Lung (tissue), 17 donors: ENCODE measurements at places on chromosomes 5 and 9.

- H3K27ac ChIP-seq = no peak overlapping the region
- no peaks in the 10 kb centered on the region for H3K27me3 ChIP-seq
- peak; percentile 44 for DNase-seq
- no peak overlapping the region for H3K4me3 ChIP-seq
Observed at GRCh38 chr5:169763376-169764017, 126.4 kb downstream of the DOCK2 start.

- no peak overlapping the region for H3K27ac ChIP-seq
- no peaks in the 10 kb centered on the region for H3K36me3 ChIP-seq
- DNase-seq = no peak
- no peaks in the 10 kb centered on the region for H3K27me3 ChIP-seq
- no peak overlapping the region for H3K4me3 ChIP-seq
Observed at GRCh38 chr9:112034216-112034611, 137.6 kb downstream of the UGCG start.

GRCh38 chr9:87696641-87697040 lies 29.3 kb upstream of the CTSL start:
- no peak overlapping the region for H3K27ac ChIP-seq
- H3K27me3 ChIP-seq = no peaks in the 10 kb centered on the region
- DNase-seq = no peak
- H3K36me3 ChIP-seq = peaks cover 51% of the 10 kb centered on the region
- peaks cover 3% of the 10 kb centered on the region for H3K4me1 ChIP-seq

GRCh38 chr9:113558632-113559502 lies 95.3 kb downstream of the RGS3 start:
- peak; percentile 79 for DNase-seq
- no peak overlapping the region for H3K4me3 ChIP-seq
- H3K36me3 ChIP-seq = no peaks in the 10 kb centered on the region
- peaks cover 13% of the 10 kb centered on the region for H3K4me1 ChIP-seq

DNA sequence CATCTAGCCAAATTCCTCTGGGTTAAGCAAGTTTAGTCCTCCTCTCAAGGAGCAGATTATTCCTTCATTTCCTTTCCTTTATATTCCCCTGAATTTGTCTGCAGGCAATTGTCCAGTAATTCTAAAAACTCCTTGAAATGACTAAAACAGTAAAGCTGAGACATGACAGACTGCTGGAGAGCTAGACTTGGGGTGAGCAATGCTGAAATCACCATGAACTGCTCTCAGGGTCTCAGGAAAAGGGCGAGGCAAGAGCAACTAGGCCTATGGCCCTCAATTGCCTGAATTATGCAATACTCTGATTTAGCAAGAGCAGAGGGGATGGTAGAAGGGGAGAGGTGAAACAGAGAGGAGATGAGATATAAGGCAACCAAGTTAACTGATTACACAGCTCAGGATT lies 172.9 kb upstream of the NREP start:
- H3K27me3 ChIP-seq = no peaks in the 10 kb centered on the region
- H3K4me1 ChIP-seq = no peaks in the 10 kb centered on the region
- no peak overlapping the region for H3K27ac ChIP-seq
- DNase-seq = no peak

GRCh38 chr9:75229605-75230332 lies 141.5 kb downstream of the OSTF1 start:
- peaks cover 4% of the 10 kb centered on the region for H3K36me3 ChIP-seq
- no peak overlapping the region for H3K27ac ChIP-seq
- H3K27me3 ChIP-seq = no peaks in the 10 kb centered on the region
- no peaks in the 10 kb centered on the region for H3K4me1 ChIP-seq

DNA sequence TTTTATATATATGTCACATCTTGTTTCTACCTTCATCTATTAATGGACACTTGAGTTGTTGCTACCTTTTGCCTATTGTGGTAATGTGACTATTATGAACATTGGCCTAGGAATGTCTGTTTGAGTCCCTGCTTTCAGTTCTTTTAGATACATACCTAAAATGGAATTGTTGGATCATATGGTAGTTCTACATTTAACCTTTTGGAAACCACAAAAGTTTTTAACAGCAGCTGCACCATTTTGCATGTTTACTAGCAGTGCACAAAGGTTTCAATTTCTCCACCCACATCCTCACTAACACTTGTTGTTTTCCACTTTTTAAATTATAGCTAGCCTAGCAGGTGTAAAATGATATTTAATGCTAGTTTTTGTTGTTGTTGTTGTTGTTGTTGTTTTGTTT lies 88.4 kb downstream of the GALNT10 start:
- no peak overlapping the region for H3K4me3 ChIP-seq
- H3K27me3 ChIP-seq = no peaks in the 10 kb centered on the region
- no peaks in the 10 kb centered on the region for H3K36me3 ChIP-seq

DNA sequence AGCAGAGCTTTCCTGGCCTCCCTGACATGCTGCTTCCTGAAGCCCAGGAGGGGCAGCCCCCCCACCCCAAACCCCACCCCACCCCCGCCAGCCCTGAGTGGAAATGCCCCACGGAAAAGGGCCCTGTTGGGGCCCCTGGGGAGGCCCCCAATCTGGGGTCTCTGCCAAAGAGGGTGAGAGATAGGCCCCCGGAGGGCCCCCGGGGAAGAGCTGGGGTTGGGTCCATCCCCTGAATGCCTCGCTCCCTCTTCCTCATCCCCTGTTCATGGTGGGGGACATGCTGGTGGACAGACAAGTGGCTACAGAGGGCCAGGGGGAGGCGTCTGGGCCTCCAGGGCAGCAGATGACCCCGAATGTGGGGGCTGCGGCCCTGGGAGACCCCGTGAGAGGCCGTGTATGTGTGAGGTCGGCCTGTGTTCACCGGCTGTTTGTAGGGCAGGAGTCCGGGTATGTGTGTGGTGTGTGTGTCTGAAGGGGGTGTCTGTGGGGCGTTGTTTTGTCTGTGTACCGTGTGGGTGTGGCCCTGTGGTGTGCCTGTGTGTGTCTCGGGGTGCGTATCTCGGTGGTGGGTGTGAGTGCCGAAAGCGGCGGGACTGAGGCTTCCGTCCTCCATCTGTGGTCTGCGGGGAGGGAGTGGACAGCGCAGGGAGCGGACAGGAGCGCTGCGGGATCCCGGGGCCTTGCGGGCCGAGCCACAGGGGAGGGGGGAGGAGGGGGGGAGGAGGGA lies 11.3 kb downstream of the C9orf50 start:
- peak; percentile 52 for DNase-seq
- H3K27me3 ChIP-seq = no peaks in the 10 kb centered on the region
- H3K4me1 ChIP-seq = no peaks in the 10 kb centered on the region
- no peak overlapping the region for H3K4me3 ChIP-seq
- no peaks in the 10 kb centered on the region for H3K36me3 ChIP-seq

- no peak overlapping the region for H3K27ac ChIP-seq
- H3K27me3 ChIP-seq = no peaks in the 10 kb centered on the region
- no peak for DNase-seq
- peaks cover 8% of the 10 kb centered on the region for H3K4me1 ChIP-seq
- H3K4me3 ChIP-seq = peak overlapping the region; percentile 82
Observed at GRCh38 chr9:37801959-37802711, 1.5 kb downstream of the DCAF10 start.

DNA sequence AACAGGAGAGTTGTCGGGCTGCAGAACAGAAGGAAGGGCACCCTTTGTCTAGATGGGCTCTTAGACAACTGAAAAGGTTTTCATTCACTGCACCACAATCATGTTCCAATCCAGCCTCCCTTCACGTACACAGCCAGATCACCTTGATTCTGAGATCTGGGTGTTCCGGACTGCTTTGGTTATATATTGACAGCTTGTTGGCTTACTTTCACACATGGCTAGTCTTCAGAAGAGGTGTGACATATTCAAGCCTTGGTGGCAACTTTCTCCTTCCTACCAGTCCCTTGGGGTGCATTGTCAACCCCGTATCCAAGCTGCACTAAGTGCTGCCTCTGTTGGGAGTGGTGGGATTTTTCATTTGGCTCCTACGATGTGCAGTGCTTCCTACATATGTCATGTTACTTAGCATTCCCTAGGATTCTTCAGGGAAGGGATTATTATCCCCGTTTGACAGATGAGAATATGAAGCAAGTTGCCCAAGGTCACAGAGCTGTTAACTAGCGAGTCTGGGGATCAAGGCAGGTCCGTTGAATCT lies 100.6 kb downstream of the LIFR start:
- no peaks in the 10 kb centered on the region for H3K36me3 ChIP-seq
- H3K4me3 ChIP-seq = no peak overlapping the region
- H3K27ac ChIP-seq = no peak overlapping the region
- H3K4me1 ChIP-seq = no peaks in the 10 kb centered on the region
- no peak for DNase-seq

DNA sequence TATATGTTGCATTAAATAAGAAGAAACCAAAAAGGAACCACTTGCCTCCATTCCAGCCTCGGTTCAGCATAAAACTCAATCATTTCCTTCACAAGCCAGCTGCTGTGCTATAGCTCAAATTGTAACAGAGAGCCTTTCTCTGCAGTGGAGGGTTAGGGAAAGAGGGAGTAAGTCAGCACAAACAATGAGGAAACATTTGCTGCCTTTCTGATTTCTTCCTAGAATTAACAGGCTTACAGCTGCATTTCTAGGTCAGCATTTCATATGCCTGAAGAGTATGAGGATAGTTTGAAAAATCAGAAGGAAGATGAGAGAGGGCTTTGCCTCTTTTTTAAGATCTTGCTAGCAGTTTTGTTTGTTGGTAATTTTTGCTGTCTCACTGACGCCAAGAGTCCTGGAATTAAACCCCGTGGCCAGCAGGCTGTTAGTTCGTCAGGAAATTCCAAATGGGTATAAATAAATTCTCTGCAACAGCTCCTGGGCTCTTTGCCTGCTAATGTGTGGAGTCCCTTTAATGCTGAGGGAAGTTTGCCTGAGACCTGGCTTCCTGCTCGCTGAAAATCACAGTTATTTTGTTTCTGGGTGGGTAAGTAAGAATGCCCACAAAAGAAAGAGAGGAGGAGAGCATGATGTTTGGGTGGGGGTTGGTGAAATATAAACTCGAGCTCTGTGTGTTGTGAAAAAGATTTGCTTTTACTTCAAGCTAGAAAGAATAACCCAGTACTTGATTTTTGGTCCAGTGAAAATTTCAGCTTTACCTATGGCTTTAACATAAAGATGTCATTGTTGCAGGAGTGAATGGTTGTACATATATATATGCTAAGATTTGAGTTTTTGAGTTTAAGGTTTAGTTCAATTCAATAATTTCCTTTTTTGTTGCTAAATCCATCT lies 148.1 kb upstream of the DMRT1 start:
- peak overlapping the region; percentile 94 for H3K27ac ChIP-seq
- no peak overlapping the region for H3K4me3 ChIP-seq
- DNase-seq = peak; percentile 92
- H3K4me1 ChIP-seq = peaks cover 10% of the 10 kb centered on the region

DNA sequence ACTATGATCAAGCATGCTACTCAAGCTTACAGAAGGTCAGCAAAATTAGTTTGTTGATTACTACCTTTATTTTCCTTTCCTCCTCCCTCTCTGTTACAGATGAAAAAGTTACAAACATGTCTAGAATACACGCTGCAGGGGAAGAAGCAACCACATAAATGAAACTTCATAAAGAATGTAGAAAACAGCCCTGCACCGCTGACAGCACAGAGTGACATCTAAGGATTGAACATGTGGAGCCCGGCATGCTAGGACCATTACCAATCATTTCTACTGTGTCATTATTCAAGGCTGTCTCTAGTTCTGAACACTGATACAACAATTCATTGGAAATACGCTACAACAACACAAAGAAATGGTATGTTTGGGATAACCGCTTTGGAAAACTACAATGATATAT lies 261.1 kb downstream of the MLLT3 start:
- no peak overlapping the region for H3K27ac ChIP-seq
- peaks cover 20% of the 10 kb centered on the region for H3K4me1 ChIP-seq
- H3K27me3 ChIP-seq = no peaks in the 10 kb centered on the region
- peaks cover 8% of the 10 kb centered on the region for H3K36me3 ChIP-seq
- DNase-seq = no peak

DNA sequence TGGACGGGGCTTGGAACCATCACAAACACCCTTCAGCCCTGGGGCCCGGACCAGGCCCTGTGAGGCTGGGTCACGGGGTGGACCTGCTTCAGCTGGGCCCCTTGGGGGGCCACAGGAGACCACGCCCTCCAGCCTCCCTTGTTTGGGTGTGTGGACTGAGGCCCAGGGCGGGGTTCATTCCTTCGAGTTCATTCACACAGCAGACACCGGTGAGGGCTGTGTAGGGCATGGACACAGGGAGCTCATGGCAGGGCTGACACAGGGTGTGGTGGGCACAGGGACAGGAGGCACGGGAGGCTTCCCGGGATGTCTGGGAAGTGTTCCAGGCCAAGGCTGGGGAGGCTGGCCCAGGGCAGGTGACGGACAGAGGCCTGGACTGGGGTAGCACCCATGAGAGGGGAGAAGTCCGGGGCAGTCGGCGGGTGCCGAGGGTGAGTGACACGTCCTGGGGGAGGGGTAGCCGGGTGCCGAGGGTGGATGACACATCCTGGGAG lies 8.9 kb downstream of the DNLZ start:
- H3K4me3 ChIP-seq = no peak overlapping the region
- H3K27ac ChIP-seq = peak overlapping the region; percentile 85
- peaks cover 20% of the 10 kb centered on the region for H3K4me1 ChIP-seq
- no peaks in the 10 kb centered on the region for H3K27me3 ChIP-seq
- H3K36me3 ChIP-seq = peaks cover 27% of the 10 kb centered on the region

DNA sequence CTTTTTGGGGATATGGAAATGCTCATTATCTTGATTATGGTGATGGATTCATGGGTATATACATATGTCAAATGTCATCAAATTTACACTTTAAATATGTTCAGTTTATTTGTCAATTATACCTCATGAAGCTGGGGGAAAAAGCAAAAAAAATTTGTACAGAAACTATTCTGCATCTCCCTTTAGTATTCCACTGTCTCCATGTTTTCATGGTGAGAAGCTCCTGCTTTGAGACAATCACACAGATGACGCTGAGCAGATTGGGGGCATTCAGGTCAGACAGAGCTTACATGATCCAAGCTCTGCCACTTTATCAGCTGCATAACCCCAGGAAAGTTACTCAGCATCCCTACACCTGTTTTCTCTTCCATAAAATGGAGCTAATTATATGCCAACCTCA lies 101.5 kb downstream of the PLPPR1 start:
- no peaks in the 10 kb centered on the region for H3K36me3 ChIP-seq
- H3K4me3 ChIP-seq = no peak overlapping the region
- no peak for DNase-seq
- no peaks in the 10 kb centered on the region for H3K27me3 ChIP-seq

GRCh38 chr5:17951392-17952169 lies 317.3 kb downstream of the TAF11L14 start:
- DNase-seq = no peak
- no peaks in the 10 kb centered on the region for H3K27me3 ChIP-seq
- no peaks in the 10 kb centered on the region for H3K36me3 ChIP-seq

- no peaks in the 10 kb centered on the region for H3K4me1 ChIP-seq
- no peak overlapping the region for H3K4me3 ChIP-seq
- no peaks in the 10 kb centered on the region for H3K36me3 ChIP-seq
- no peak overlapping the region for H3K27ac ChIP-seq
- H3K27me3 ChIP-seq = no peaks in the 10 kb centered on the region
Observed at GRCh38 chr9:26779062-26779461, 113.5 kb downstream of the CAAP1 start.

DNA sequence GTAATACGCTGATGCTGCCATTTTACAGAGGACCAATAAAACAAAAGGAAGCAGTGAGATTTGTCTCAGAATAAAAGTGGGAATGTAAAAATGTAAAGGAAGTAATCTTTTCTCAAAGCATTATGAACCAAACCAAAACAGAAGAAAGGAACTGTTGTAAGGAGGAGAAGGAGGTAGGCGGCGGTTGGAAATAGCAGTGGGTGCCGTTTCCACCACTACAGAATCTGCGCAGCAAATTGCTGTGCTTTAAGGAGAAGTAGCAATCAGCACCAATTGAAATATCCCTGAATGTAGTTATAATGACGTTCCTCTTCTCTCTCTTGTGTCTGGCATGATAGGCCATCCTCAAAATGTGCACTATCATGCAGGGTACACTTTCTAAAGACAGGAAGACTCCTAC lies 455.1 kb upstream of the TLE4 start:
- H3K4me3 ChIP-seq = no peak overlapping the region
- DNase-seq = no peak
- H3K36me3 ChIP-seq = no peaks in the 10 kb centered on the region
- H3K27ac ChIP-seq = no peak overlapping the region
